ENCODE measurements at places on chromosomes 3 and 15.

DNA sequence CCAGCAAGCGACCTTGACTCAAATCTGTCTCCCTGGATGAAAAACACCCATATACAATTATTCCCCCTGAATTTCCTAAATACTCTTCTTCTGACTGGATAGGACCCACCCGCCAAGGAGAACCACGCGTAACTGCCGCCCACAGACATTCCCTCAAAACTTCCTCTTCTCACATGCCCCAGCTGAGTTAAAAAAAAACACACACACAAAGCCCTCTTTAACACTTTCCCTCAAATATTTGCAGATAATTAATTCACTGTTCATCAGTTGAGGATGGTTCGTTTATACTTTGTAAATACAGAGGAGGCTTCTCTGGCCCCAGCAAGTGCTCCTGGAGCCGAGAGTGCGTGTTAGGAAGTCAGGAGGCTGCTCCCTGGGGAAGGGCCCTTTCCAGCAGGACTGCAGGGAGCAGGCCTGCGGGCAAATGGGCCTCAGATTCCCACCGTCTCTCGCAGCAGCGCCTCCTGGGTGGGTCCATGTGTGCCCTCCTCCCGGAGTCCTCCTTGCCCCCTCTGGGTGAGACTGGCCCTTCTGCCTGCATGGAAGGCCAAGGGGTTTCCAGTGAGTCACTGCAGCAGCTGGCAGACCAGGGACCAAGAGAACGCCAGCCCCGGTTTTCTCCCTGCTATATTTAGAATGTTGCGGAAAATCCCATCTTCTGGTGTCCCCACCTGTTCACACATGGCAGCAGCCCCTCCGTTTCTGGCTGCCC lies 46.8 kb downstream of the MGLL start:
- DNase-seq: no peak

- DNase-seq: no peak
Observed at GRCh38 chr3:52524752-52525679, 8.6 kb downstream of the NT5DC2 start.

DNA sequence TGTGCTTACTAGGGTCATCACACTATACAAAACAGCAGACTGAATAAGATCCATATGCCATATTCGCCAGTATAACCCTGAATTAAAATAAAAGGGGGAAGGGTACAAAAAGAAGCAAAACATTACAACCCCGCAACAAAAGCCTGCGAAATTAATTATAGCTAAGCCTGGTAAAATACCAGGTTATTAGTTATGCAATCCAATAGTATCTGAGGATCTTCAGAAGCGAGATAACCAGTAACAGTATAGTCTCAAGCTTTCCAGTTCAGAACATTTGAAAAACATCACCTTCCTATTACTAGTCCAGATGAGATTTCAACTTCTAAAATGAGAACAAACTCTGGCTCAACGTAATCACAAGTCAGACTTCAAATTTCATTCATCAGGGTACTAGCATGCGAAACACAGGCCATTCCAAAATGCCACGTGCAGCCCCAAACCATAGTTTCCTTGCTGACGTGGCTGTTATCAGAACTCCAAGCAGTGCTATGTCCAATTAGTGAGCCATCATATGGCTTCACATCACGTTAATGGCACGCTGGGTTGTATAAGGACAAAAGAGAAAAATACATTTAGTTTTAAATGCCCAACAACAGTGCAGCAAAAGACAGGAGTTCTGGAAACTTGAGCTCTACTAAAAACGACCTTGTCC lies 1.1 kb downstream of the SSR3 start:
- DNase-seq: peak; percentile 17

DNA sequence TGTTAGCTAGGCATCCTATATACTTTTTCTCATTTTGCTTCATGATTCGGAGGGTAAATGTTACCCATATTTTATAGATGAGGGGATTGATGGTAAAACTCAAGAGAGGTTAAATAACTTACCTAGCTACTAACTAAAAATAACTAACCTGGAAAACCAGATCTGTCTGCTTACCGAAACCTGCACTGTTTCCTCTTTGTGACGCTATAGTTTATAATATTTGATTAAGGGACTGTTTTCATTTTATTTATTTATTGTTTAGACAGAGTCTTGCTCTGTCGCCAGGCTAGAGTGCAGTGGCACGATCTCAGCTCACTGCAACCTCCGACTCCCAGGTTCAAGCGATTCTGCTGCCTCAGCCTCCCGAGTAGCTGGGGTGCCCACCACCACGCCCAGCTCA lies 55.9 kb downstream of the MAP6D1 start:
- DNase-seq: no peak

DNA sequence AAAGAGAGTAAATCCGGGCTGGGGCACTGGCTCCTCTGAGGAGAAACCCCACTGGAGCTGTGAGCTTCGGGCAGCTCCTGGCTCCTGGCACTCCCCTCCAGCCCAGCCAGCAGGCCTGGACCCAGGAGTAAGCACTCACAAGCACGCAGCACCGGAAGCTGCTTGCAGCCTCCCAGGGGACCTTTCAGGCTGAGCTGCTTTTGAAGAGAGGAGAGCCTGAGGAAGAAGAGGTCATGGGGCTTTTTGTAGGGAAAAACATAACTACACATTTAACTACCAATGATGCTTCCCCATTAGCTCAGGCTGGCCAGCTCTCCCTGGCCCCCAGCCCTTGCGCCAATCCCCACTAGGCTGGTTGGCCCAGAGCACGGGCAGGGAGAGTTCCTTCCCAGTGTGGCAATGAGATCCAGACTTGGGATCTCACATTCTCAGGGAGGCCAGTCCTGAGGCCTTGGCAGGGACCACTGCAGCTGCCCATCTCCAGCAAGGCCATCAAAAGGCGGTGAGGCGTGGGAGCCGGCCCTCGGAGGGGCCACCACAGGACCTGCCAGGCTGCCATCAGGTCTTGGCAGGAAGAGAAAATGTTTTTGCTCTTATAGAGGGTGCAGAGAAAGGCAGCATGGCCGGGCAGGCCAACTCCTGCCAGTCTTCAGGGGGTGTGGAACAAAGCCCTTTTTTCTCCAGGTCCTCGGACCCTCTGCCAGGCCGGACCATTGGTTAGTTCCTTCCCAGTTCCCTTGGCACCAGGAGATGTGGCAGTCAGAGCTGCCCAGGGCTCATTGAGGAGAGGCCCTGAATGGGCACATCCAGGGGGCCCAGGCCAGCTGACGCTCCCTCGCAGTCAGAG lies 41.5 kb upstream of the MFGE8 start:
- no peak for DNase-seq

DNA sequence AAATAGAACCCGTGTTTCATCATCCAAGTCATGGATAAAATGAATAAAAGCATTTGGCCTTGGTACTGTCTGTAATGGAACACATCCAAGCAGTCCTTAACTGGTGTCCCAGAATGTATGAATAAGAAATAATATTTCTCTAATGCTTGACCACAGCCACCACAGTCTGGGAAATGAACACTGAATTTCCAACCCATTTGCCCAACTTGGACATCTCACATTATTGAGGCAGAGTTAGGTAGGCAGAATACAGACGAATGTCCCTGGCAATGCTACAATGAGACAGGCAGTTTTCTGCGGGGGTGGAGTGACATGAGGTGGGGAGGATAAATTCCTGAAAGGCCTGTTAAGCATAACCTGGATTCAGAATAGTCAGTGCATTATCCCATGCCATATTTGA lies 245.7 kb downstream of the ZIC1 start:
- DNase-seq: no peak

- DNase-seq: peak; percentile 68
Observed at GRCh38 chr3:108153451-108153981, 62.7 kb upstream of the CD47 start.

- DNase-seq: peak; percentile 63
Observed at GRCh38 chr15:52102463-52102862, 10.1 kb downstream of the BCL2L10 start.

DNA sequence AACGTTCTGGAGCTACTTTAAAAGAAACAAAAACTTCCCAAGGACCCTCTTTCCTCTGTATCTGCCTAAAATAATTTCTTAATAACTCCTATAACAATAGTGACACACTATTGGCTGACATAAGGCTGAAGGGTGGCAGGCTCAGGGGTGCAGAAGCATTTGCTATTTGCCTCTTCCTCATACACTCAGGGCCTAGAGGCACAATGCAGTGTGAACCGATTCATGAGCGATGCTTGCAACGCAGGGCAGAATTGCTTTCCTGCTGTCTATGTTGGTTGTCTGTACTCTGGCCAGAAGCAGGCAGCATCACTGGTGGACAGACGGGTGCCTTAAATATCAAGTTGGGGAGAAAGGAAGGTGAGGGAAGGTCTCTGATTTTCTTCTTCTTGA lies 157.4 kb downstream of the AGBL1 start:
- DNase-seq: no peak

DNA sequence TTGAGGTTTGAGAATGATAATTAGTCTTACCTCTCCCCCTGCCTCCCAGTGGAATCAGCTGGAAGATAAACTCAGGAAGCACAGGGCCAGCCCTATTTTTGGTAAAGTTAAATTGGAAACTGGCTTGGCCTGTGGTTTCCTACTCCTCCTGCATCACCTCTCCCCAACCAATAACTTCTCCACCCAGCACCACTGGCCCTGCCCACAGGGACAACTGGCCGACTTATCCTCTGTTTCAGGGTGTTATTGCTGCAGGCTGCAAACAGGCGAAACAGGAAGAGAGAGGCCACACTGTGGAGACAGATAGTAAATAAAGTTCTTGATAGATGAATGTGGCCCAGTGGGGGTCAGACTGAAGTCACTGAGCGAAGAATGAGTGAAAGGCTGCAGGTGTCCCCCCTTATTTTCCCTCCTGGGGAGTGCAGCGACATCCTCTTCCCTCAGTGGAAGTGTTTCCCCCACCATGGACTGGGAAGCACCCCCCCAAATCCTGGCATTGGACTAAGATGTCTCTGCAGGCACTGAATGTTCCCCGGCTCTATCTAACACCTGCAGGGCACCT lies 47.1 kb downstream of the PDIA5 start:
- DNase-seq: no peak

GRCh38 chr3:49661281-49661680 lies 12.9 kb upstream of the APEH start:
- DNase-seq: peak; percentile 12

DNA sequence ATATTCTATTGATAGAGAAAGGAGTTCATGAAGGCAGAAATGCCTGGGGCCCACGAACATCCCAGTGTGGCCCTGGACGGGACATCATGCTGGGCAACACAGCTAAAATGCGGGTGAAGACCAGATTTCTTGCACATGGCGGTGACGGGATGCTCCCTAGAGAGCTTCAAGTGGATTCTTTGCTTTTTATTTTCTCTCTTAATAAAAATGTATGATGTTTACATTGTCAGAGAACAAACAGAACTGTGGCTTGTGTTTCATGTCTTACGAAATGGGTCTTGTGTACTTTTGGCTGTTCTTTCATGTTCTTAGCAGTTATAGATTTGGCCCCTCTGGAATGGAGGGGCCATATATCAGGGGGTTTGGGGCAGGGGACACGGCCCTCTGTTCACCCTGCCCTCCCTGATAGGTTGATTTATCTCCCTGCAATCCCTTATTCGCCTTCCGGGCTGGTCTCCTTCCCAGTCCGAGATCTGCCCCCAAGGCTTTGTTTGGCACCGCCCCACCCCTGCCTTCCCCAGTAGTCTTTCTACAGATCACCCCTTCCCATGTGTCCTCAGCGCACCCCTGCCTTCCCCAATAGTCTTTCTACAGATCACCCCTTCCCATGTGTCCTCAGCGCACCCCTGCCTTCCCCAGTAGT lies 68.7 kb upstream of the CGNL1 start:
- DNase-seq: no peak

DNA sequence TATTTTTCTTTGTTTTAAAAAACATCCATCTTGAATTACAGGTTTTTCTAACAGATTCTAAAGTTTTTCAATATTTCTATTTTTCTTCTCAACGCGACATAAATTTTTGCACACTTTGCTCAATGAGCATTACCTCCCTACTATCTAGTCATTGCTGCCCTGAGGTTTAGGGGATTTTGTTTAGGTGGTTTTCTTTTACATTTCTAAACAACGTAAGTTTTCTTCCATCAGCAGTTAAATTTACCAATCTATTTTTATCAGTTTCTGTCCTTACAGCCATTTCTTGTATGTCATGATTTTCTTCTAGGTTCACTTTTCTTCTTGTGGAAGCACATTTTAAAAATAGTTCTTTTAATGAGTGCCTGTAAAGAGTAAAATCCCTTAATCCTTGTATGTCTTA lies 49.2 kb upstream of the CCR2 start:
- DNase-seq: no peak

DNA sequence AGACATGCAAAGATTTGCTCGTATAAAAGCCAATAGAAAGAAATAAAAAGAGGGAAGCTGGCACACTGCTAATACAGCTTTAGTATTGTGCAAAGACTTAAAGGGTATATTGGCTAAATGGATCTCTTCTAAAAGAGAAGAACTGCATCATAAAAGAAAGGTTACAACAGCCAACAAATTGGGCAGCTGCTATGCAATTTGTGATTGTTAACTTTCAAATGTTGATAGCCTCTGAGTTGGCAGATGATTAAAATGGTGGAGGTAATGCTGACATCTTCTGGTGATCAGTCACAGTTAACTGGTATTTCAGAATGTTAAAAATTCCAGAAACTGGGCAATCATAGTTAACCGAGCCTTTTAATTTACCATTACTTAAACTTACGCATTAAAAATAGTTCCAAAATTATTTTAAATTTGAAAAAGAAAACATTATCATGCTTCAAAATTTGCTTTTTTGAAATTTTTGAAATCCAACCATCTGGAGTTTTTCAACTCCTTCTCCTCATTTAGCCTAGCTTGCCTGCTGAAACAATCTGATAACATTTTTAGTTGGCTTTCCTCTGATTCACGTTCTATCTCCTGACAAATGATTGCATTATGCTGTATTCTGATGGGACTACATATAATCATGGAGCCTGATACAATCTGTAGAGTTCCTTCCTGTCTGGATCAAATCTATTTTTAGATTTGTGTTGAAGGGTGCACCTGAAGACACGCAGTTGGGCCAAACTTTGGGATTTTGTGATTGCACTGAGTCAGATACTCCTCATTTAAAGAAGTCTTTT lies 144.0 kb upstream of the PDZRN3 start:
- DNase-seq: no peak

Measured in ACHN (cell line).